Natural killer cell treated with Interleukin-12 subunit alpha and Interleukin-12 subunit beta and Interleukin-15 and Interleukin-18, amount 100 ng/mL, for 72 hours (primary cell): ENCODE measurements at places on chromosomes 7 and 10.
A peak's percentile ranks its signal among the peaks of the same experiment; 100 is the strongest.

DNA sequence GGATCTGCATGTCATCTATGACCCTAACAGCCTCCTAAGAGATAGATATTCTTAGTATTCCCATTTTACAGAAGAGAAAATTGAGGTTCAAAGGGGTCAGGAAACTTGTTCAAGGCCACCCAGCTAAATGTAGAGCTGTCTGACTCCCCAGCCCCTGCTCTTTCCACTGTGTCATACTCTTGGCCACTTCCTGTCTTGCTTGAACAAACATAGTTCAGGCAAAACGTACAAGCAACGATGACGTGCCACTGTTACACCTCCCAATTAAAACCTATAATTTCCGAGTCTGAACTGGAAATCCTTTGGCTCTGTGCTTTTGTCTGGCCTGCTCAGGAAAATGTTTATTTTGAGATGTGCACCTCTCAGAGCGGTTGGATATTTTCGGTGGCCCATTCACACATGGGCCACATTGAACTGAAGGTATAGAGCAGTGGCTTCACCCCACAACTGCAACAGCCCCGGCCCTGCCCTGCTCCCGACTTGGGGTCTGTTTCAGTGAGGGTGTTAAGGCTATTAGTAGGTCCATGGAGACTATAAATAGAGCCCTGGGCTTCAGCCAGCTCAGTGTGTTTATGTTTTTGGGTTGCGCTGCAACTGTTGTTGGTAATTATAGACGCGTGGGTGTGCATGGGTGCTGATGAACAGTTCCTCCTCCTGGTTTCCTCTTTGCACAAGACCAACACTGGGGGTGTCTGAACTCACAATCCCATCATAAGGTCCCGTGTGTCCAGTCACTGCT is 172.3 kb upstream of the ADO start:
- DNase-seq: peak; percentile 76

- DNase-seq: no peak
These were observed 1176.9 kb downstream of the TYW1 start for GRCh38 chr7:68173513-68173912.

- DNase-seq: no peak
These were observed 75.2 kb downstream of the MYL10 start for GRCh38 chr7:101553771-101554445.

DNA sequence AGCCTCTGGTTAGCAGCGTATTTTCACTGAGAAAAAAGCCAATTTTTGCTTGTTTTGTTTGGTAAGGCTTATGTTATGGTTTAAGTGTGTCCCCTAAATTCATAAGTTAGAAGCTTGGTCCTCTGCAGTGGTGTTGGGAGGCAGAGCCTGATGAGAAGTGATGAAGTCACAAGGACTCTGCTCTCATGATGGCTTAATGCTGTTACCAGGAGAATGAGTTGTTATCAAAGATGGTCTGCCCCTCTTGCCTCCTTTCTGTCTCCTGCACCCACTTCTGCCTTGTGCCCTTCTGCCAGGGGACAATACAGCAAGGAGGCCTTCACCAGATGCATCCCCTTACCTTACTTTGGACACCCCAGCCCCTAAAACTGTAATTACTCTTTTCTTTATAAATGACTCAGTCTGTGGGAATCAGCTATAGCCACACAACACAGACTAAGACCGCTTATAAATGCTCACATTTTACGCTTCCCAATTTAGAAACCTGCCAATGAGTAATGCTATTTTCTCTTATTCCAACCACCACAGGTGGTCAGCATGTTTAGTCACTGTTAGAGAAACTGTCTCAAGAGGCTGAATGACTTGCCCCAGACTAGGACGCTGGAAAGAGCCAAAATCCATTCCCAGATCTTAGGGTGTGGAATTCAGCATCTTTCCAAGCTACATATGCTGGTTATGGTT is 6.1 kb upstream of the PKD1L1 start:
- DNase-seq: no peak

DNA sequence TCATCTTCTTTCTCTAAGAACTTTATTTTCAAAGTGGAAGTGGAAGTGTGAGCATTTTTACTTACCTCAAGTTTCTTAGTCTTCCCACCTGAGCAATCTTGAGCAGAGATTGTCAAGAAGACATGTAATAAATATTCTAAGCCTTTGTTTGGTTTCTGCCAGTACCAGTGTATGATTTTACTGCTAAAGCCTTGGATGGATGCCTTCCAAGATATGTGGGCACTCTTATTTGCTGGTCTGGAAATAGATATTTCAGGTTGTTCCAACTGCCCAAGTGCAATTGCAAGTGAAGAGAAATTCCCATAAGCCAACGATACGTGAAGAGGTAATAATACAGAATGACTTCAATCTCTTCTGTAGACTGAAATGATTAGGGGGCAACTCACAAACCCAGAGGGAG is 18.2 kb upstream of the TARP start:
- DNase-seq: no peak

- DNase-seq: no peak
These were observed 33.2 kb downstream of the ABCC2 start for GRCh38 chr10:99815621-99816020.

DNA sequence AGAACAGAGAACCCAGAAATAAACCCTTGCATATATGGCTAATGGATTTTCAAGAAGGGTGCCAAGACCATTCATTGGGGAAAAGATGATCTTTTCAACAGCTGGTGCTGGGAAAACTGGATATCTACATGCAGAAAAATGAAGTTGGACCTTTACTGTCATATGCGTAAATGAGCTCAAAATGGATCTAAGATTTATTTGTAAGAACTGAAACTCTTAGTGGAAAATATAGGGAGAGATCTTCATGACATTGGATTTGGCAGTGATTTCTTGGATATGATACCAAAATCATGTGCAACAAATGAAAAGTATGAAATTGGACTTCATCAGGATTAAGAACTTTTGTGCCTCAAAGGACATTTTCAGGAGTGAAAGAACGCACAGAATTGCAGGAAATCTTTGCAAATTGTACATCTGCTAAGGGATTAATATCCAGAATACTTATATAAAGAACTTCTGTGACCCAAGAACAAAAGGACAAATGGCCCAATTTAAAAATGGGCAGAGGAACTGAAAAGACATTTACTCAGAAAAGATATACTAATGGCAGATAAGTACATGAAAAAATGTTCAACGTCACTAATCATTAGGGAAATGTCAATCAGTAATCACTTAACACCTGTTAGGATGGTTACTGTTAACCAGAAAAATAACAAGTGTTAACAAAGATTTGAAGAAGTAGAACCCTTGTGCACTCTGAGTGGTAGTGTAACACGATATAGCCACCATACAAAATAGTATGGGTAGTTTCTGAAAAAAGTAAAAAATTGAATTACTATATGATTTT is 6.1 kb downstream of the DBF4 start:
- no peak for DNase-seq

DNA sequence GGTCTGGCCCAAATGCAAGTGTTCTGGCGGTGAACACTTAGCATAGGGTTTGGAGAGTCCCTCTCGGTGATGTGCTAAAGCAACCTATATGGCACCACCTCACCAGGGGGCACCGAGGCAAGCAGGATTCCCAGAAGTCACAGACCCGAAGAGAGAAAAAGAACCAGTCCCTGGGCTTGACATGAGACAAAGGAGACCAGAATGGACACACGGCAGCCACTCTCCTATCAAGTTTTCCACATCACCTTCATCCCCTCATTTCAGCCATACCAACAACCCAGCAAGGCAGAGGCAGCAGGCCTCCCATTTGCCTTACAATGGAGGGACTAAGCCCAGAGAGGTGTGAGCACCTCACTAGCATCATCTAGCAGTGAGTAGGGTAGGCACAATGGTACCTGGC is 19.7 kb downstream of the GPRIN2 start:
- DNase-seq: no peak

- DNase-seq: no peak
These were observed at the start of gene STOX1 for GRCh38 chr10:68826764-68827591. Gene STOX1, plus strand, starts transcription at chr10:68827531. Its CDS starts 93 bp downstream, at chr10:68827624.

DNA sequence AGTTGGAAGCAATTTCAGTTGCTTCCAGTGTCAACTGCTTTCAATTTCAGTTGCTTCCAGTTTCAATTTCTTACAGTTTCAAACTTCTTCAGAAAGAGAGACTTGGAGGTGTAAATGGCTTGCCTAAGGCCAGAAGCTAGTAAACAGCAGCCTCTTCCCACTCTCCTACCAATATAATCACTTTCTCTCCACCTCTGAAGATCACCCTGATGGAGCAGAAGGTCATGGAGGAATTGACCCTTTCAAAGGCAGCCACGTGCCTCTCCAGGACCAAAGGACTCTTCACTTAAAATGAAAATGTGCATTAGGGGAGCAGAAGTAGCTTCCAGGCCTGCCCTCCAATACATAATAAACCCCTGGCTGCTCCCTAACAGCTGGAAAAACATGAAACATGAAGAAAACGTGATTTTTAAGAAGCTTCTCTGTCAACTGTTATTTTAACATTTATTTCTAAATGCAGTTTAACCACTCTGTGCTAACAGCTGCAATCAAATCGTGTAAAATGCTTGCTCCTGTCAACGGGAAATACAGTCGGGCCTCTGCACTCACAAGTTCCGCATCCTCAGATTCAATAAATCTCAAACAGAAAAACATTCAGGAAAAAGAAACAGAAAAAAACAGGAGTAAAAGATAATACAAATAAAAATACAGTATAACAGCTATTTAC is 1020.6 kb downstream of the XPNPEP1 start:
- DNase-seq: no peak

DNA sequence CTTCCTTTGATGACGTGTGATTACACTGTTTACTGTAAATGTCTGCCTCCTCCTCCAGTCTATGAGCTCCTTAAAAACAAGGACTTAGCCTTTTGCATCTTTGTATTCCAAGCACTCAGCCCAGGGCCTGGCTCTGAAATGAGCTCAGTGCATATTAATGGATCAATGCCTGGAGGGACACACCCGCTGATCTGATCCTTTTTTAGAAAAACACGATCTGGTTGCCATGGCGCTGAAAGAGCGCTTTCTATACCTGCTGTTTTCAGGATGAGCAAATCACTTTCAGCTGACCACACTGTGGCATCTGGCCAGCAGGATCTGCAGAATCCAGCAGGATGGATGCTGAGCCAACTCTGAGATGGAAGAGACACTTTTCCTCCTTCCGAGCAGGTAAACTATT is 37.8 kb upstream of the GARS1 start:
- no peak for DNase-seq

DNA sequence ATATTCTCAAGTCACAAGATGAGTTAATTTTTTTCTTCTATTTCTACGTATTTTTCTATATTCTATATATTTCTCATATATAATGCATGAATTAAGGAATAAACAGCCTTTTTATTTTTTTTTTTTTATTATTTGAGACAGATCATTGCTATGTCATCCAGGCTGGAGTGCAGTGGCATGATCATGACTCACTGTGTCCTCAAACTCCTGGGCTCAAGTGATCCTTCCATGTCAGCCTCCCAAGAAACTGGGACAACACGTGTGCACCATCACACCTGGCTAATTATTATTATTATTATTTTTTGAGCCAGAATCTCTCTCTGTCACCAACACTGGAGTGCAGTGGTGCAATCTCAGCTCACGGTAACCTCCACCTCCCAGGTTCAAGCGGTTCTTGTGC is 1.5 kb downstream of the CLDN12 start:
- DNase-seq: no peak

GRCh38 chr7:155058896-155059295 is 11.2 kb upstream of the HTR5A start:
- no peak for DNase-seq

DNA sequence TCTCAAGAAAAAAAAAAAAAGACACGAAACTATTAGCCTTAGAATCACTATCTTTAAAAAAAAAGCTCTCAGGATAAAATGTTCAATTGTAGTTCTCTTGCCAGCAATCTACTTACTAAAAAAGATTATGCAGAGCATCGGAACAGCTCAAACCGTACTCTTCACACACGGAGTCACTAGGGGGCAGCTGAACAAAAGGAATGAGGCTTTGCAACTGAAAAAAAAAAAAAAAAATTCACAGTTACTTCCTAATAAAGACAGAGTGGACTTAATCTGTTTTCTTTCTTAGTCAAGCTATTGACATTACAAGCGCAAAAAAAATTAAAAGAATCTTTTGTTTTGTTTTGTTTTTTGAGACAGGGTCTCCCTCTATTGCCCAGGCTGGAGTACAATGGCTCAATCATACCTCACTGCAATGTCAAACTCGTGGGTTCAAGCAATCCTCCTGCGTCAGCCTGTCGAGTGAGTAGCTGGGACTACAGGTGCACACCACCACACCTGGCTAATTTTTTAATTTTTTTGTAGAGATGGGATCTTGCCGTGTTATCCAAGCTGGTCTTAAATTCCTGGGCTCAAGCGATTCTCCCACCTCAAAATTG is 11.5 kb downstream of the PMS2 start:
- no peak for DNase-seq

DNA sequence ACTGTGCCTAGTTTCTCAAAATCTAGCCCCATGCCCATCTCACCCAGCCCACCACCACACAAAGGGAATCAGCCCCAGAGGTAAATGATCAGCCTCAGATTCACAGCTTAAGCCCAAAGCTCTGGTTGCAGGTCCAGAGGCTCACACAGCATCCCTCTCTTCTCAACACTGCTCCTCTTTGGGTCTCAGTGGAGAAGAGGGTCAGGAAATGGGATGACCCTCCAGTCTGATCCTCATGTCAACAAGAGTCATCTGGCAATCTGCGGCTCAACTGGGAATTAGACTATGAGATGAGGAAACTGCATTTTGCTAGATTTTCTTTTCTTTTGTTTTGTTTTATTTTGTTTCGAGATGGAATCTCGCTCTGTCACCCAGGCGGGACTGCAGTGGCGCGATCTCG is 126.2 kb upstream of the PDLIM1 start:
- no peak for DNase-seq

DNA sequence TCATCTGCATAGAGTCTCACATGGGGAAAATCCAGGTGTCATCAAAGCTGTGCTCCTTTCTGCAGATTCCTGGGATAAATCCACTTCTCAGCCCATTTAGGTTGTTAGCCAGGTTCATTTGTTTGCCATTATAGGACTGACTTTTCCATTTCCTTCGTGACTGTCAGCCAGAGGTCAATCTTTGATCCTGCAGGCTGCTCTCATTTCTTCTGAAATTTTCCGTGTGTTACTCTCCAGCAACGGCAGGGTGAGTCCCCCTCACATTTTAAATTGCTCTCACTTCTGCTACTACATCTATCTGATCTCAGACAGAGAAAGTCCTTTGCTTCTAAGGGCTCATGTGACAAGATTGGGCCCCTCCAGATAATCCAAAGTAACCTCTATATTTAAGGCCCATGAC is 150.7 kb upstream of the BET1 start:
- no peak for DNase-seq

- DNase-seq: no peak
These were observed 198.1 kb upstream of the LYZL2 start for GRCh38 chr10:30827531-30828120.
